CD4-positive, alpha-beta T cell treated with Interleukin-4 for 4 hours (primary cell): ENCODE measurements at places on chromosomes 11 and 22.

DNA sequence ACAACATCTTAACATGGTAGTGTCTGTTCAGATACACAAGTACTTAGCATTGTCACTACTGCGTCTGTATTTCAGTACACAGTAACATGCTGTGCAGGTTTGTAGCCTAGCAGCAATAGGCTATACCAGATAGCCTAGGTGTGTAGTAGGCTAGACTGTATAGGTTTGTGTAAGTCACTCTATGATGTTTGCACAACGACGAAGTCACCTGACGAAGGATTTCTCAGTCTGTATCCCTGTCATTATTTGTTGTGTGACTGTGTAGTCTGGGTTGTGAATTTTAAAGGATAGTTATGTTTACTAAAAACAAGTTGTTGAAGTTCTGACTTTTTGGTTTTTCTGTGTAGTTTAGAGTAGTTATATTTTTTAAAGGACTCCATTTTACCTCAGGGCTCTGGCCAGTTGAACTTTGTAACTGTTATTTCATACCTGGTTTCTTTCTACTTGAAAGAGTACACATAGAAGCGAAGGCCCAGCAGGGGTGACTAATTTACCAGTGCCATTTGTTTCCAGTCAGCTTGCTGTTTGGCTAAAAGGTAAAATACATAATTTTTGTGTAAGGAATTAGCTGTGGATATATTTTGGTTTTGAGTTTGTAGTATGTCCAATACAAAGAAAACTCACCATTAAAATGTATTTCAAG, 72.3 kb downstream of the PPP6R3 start:
- no peak for DNase-seq

- DNase-seq, result no peak
Observed at GRCh38 chr11:86695373-86695772, 23.0 kb upstream of the ME3 start.

DNA sequence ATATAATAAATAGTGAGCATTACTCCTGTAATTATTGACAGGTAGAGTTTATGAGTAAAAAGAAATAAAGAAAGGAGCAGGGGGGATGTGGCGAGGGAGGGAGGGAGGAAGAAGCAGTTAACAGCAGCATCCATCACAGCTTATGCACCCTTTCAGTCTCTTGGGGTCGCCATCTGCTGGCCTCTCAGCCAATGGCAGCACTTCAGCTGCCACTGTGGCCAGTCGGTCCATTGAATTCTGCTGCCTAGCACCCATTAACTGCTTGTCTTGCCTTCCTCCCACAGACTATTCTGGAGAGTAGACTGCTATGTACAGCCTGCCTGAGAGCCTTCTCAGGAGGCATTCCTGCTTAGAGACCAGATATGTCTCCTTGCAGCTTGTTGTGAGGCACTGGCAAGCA, 388.3 kb downstream of the TENM4 start:
- no peak for DNase-seq

GRCh38 chr11:130710021-130710420, 206.3 kb downstream of the SNX19 start:
- DNase-seq, result no peak

GRCh38 chr22:30015229-30015797, 65.0 kb upstream of the HORMAD2 start:
- no peak for DNase-seq

- peak; percentile 15 for DNase-seq
Observed at GRCh38 chr11:111417011-111417765, 38.1 kb upstream of the POU2AF1 start.

- DNase-seq, result no peak
Observed at GRCh38 chr11:79485694-79486093, 44.9 kb upstream of the TENM4 start.

GRCh38 chr22:27298332-27298731, 503.2 kb downstream of the MN1 start:
- DNase-seq, result no peak

- DNase-seq, result no peak
Observed at GRCh38 chr11:898143-898511, 12.5 kb downstream of the CHID1 start.

- peak; percentile 85 for DNase-seq
Observed at GRCh38 chr11:48011798-48012391, 31.5 kb downstream of the PTPRJ start.

DNA sequence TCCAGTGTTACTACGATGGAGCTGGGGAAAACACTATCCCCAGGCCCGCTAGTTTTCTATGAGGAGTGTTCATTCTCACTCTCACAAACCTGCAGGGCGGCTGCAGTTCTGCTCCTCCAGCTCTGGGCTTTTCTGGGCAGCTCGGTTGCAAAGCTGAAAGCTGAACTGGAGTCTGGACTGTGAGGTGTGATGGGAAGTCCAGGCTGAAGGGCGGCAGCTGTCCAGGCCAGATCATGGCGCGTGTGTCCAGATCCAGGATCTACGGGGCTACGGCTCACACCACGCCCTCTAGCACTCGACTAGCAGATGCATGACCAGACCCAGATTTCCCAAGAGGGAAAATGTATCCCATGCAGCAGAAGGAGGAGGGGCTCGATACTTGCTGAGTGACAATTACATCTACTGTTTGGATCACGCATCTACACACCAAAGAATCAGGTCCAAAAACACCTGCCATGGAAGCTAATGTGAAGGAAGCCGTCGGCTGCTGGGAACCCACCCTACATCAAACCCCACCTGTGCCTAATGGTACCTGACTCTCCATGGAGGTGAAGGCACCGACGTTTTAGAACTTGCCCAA, 555.0 kb downstream of the BRD1 start:
- no peak for DNase-seq

DNA sequence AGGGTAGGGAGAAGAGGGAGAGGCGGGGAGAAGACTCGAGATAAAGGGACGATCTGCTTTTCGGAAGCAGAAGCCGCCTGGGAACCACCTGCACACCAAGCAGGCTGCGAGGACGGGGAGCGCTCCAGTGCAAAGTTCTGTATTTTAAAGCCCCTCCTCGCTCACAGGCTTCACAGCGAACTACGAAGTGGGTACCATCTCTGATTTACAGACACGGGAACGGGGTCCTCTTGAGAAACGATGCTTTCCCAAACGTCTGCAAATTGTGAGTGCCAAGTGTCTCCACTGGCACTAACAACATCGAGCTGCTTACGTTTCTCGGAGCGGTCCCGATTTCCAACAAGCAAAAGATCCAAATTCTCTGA, 700 bp upstream of the STX3 start:
- DNase-seq, result no peak

DNA sequence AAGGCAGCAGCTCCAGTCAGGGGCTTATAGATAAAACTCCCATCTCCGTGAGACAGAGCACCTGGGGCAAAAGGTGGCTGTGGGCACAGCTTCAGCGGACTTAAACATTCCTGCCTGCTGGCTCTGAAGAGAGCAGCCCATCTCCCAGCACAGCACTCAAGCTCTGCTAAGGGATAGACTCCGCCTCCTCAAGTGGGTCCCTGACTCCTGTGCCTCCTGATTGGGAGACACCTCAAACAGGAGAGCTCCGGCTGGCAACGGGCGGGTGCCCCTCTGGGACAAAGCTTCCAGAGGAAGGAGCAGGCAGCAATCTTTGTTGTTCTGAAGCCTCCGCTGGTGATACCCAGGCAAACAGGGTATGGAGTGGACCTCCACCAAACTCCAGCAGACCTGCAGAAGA, 279.4 kb downstream of the LARGE1 start:
- DNase-seq, result no peak

GRCh38 chr11:41978945-41979344, 519.5 kb upstream of the LRRC4C start:
- no peak for DNase-seq

DNA sequence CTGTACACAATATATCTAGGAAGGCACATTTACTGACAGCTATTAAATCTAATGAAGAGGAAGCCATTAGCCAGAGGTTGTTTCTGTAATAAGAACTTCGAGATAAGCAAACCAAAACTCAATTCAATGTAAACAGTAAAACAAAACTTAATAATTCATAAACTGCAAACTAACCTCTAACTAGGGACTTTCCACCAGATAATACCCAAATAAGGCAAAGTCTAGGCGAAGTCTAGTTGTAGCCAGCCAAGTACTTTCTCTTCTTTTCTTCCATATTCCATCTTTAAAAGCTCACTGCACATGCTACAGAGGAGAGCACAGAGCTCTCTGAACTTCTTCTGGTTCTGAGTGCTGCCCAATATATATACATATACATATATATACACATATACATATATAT, 229.9 kb upstream of the ANO5 start:
- no peak for DNase-seq

DNA sequence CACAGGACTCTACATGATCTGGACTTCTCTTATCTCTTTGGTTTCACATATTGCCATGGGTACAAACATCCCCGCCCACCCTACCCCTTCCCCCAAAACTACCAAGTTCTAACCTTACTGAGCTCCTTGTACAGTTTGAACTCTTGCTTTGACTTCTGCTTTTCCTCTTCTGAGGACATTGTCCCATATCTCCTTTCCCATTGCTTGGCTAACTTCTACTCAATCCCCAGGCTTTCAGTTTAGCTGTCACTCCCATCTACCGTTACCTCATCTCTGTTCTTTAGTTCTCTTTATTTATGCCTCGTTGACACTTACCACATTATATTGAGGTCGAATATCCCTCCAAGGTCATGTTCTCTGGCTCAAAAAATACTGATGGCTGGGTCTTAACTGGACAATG, 393.5 kb upstream of the CADM1 start:
- DNase-seq, result no peak

- no peak for DNase-seq
Observed at GRCh38 chr11:111352935-111353710, 26.0 kb downstream of the POU2AF1 start.

DNA sequence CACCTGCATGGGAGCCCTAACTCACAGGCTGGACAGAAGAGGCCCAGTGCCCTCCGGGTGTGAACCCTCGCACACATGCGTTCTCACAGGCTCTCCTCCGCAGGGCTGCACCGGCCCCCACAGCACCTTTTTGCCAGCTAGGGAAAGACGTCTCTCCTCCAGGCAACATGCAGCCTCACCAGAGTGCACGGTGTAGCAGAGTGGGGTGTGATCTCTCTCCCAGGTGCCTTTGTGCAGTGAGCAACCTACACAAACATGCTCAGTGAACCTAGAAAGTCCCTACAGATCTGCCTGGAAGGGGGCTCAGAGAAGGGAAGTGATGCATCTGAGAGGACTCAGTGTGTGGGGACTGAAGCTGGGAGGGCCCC, 3.7 kb upstream of the CARNS1 start:
- DNase-seq, result no peak

- DNase-seq, result no peak
Observed at GRCh38 chr11:60910281-60910687, 3.7 kb upstream of the TMEM109 start.

- DNase-seq, result no peak
Observed at GRCh38 chr11:59413646-59414045, 12.6 kb downstream of the OR5A2 start.

- DNase-seq, result no peak
Observed at GRCh38 chr11:95524314-95525036, 265.1 kb downstream of the FAM76B start.

GRCh38 chr22:17705546-17705945, 67.0 kb downstream of the BCL2L13 start:
- no peak for DNase-seq

DNA sequence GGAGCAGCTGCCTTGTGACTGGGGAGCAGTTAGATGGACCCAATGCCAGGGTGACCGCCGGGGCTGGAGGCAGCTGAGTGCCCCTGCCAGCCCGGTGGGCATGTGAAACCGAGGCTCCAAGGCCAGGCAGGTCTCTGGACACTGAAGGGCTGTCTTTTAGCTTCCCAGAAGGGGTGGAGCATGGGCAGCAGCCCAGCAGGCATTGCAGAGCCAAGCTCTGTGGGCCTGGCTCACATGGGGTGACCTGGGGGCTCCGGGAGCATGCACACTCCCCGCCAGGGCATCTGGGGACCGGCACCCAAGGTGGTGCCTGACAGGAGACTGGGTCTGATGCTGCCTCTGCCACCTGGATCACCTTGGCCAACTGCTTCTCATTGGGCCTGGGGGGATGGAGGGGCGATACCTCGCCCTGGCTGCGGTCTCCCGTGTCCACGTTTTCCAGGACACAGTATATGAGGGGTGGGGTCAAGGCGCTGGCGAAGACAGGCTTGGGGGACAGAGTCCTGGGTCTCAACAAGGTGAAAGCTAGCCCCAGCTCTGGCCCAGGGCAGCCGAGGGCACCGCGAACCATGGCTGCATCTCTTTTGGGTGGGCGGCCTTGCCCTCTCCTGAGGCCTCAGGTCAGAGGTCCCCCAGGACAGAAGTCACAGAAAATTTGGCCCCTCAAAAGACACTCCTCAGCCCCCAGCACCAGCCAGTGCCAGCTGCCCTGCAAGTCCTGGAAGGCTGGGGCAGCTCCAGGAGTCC, 3.5 kb downstream of the INS start:
- DNase-seq, result no peak

GRCh38 chr11:103794262-103794661, 242.2 kb upstream of the DDI1 start:
- no peak for DNase-seq

DNA sequence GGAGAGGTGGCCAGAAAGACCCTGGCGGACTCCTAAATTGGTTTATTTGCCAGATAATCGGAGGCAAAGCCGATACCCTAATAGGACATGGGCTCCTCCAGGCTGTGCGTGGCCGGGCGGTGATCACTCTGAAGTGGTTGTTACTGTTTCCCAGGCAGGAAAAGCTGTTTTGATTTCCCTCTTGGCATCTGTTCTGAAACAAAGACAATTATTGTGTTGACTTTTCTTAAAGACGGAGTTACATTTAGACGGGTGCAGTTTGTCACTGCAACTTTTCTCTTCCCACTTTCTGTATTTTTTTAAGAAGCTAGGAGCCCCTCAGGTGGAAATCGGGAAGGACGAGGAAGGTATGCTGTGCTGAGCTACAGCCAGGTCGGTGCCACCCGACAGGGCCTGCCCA, 1288.4 kb downstream of the BRD1 start:
- DNase-seq, result no peak

DNA sequence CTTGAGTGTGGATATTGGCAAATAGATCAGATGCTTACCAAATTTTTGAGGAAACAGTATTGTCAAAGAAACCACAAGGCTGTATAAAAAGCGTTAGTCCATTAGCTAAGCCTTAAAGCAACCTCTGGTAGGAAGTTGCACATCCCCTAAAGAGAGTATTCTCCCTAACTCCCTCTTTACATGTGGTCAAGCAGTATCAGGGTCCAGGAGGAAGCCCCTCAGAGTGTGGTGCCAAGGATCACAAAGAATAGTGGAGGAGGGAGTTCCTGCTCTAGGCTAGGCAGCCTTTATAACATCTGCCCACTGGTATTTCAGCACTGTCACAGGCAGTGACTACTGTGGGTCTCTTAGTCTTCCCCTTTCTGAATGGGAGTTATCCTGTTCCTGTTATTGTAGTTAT, 18.8 kb upstream of the AMPD3 start:
- DNase-seq, result no peak

GRCh38 chr22:31329029-31329428, 17.1 kb downstream of the PATZ1 start:
- no peak for DNase-seq

DNA sequence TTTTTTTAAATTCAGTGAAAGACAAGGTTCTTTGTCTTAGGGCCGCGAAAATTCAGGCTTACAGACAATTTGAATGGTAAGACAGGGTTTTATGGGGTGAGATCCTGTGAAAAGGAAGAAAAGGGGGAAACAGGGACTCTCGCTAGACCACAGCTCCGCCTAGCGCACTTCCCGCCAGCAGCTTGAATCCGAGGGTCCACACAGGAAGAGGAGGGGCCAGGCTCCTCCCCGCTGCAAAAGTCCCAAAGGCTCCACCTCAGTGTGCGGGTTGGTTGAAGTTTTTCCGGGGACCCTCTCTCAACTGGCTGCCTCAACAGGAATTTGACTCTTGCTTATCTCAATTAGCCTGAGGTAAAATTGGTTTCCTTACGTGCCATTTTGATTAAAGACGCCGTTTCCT, 950.9 kb upstream of the CNTN5 start:
- DNase-seq, result no peak

GRCh38 chr11:93116641-93117441, 81.0 kb downstream of the SLC36A4 start:
- DNase-seq, result no peak
